ENCODE measurements at places on chromosomes 1 and 21.

DNA sequence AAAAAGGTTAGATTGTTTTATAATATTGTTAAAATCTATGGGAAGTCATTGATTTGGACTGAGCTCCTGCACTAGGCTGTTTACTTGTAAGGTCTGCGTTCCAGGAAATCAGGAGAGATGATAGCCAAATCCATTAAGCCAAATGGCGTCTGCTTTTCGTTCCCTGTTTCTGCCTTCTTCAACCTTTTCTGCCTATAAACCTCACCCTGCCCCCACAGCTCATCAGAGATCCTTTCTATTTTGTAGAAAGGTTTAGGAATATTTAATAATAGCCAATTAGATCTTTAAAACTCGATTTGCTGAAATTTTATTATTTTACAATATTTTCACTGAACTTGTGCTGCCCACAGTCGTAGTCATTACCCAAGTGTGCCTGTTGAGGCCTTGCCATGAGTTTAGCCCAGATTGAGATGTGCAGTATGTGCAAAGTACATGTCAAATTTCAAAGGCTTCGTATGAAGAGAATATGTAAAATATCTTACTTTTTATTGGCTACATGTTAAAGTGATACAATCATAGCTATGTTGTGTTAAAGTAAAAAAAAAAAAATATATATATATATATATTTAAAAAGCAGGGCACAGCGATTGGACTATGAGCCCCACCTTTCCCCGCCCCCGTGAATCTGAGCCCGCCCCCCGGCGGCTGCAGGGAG, 444 bp upstream of the IARS2 start:
- no peak for DNase-seq

GRCh38 chr1:183876309-183876708, 71.4 kb downstream of the RGL1 start:
- no peak for DNase-seq

- DNase-seq, result no peak
Measured at GRCh38 chr1:164380893-164381292, 178.1 kb upstream of the PBX1 start.

GRCh38 chr1:26153966-26154532, 4.8 kb upstream of the FAM110D start:
- DNase-seq, result no peak

GRCh38 chr1:160186729-160187128, 3.6 kb upstream of the CASQ1 start:
- no peak for DNase-seq

DNA sequence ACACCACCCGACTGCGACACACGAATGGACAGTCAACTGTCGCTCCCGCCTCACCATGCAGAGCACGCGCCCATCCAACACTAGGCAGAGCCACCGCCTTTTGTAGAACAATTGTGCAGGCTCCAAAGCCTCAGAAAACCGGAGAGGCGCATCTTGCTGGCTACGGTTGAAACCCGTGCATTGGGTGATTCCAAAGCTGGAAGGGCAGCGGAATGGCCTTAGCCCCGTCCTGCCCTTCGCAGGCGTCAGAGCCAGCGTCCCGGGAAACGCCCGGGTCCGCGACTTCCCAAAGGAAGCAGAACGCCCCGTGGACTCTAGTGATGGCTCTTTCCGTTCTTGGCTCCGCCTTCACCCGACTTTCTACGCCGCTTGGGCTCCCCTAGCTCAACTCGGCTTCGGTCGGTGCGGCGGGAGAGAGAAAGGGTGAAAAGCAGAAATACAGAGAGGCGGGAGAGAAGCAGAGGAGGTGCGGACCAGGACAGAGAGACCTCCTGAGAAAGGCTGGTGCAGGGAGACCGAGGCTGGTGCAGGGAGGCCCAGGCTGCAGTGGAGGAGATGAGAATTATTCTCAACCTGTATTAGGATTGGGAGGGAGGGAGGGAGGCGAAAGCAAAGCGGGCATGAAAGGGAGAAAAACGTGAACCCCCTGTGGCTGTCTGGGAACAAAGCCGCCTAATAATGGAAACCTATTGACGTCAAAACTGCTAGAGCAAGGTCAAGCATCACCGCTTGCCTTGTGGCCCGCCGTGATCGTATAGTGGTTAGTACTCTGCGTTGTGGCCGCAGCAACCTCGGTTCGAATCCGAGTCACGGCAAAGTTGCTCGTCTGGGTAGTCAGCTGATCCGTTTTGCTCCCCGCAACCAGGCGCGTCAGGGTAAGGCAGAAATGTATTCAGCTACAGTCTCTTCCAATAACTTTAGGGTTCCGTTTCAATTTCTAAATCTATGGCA, 99.5 kb downstream of the PRKAB2 start:
- DNase-seq, result no peak

GRCh38 chr1:167066333-167067122, 23.6 kb downstream of the GPA33 start:
- DNase-seq, result peak; percentile 64

DNA sequence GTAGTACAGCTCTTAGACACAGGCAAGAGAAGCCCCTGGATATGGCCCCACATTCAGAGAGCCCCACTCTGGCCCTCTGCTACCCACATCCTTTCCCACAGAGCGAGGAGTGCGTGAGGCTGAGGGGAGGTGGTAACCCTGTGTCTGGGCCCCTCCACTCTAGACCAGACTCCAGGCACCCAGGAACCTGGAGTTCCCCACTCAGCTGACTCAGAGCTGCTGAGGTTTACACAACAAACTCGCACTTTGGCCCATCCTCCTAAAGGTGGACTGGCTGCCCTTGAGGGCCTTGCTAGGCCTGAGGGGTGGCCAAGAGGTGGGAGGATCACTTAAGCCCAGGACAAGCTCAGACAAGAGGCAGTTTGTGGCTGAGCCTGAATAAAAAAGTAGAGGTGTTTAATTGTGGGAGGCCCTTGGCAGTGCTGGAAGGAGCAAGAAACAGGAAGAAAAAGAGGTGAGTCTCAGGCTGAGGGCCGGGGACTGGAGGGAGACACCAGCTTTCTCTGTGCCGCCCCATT, 10.7 kb downstream of the MR1 start:
- no peak for DNase-seq

GRCh38 chr1:160830321-160831153, 32.1 kb downstream of the CD244 start:
- peak; percentile 8 for DNase-seq

DNA sequence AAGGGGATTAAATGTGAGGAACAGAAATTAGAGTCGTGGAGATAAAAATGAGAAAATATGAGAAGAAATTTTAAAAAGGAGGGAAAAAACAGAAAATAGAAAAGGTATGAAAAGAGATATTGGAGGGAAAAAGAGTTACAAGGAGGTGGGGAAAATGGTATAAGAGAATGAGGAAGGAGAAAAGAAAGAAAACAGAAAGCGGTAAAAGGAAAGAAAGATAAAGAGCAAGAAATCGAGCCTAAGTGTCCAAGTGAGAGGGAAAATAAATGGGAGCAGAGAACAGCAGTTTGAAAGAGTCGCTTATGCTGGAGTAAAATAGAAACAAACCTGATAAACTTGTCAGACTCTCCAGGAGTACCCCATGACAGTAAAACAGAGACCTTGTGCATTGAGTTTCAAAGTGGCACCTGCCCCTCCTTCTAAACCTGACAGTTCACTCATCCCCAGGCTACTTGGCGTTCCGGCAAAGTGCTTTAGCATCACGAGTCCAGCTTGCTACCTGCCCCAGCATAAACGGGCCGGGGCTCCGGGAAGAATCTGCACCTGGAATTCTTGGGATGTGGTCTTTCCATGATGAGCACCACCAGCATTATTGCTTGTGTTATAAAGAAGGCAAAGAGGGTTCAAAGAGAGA, 585 bp downstream of the NEGR1 start:
- peak; percentile 26 for DNase-seq

DNA sequence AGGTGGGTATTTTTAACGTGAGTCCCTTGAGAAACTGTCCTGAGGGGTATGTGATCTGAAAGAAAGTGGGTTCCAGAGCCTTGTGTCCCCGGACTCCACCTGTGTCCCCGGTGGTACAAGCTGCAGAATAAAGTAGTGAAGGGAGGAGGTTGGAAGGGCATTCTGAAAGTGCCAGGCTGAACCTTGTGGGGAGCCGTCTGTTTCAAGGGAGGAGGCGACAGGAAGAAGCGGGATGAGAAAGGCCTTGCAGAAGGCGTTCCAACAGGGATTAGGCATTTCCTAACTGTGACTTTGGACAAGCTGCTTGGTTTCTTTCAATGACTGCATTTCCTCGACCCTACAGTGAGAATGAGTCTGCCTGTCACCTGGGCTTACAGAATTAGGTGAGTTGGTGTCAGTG, 5.8 kb downstream of the FOXD3 start:
- no peak for DNase-seq

All from hindlimb muscle (tissue), 1 donor.